ENCODE measurements at places on chromosomes 6 and 20.

DNA sequence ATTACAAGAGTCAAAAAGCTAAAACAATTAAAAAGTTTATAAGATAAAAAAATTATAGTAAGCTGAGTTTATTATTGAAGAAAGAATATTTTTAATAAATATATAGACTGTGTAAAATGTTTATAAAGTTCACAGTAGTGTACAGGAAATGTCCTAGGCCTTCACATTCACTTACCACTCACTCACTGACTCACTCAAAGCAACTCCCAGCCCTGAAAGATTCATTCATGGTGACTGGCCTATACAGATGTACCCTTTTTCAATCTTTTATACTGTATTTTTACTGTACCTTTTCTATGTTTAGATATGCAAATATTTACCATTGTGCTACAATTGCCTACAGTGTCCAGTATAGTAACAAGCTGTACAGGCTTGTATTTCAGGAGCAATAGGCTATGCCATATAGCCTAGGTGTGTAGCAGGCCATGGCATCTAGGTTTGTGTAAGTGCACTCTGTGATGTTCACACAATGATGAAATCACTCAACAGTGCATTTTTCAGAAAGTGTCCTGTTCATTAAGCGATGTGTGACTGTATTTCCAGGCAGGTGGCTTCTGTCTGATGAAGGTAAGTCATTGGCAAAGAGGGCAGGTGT, 130.2 kb downstream of the BTBD3 start:
- no peak for DNase-seq

DNA sequence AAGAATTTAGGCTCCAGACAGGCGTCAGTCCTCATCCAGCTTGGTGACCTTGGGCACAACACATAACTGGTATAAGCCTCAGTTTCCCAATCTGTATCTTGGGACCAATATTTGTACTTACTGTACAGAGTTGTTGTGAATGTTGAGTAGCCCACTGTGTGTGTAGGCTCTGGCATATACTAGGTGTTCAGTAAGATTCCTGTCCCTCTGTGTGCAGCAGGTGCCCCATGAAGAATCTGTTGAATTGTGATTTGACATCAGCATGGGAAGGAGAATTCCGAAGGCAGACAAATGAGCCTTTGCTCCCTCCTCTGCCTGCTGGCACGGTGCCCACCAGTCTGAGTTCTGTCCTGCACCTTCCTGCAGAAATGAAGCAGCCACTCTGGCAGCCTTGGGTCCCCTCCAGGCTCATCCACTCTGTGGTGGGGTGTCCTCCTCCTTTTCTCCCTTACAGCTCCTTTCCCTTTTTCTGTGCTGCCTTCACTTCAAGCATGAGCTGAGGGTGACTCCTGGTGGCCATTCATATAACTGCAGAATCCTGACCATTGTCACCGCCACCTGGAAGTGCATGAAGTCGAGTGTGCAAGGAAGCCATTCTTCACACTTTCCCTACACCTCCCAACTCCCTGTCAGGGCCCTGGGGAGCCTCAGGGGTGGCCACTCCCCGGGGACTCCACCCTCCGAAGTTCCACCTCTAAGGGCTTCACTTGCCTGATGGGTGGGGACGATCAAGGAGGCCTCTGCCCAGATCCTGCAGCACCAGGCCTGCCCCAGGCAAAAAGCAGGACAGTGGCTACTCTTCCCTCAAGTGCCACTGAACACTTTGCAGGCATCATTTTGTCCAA, 48.2 kb downstream of the MRPL14 start:
- DNase-seq = no peak

DNA sequence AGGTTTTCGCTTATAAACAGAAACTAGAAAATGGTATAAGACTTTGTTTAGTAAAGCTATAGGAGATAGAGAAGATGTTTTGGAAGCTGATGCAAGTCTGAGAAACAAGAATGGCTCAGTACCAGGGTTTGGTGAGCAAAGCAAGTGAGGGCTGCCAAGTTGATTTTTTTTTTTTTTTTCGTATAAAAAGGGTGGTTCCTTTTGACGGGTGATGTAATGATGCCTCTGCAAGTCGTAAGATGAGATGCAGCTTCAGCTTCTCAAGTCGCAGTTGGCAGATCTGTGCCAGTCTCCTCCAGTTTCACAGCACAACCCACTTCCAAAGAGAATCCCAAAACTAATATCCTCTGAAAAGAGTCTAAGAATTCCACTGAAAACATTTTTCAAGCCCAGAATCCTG, 252.8 kb upstream of the CDH4 start:
- DNase-seq = no peak

- no peak for DNase-seq
Observed at GRCh38 chr6:6943421-6943820, 164.3 kb upstream of the RREB1 start.

GRCh38 chr6:52518279-52518945, 58.4 kb downstream of the TRAM2 start:
- DNase-seq = no peak

DNA sequence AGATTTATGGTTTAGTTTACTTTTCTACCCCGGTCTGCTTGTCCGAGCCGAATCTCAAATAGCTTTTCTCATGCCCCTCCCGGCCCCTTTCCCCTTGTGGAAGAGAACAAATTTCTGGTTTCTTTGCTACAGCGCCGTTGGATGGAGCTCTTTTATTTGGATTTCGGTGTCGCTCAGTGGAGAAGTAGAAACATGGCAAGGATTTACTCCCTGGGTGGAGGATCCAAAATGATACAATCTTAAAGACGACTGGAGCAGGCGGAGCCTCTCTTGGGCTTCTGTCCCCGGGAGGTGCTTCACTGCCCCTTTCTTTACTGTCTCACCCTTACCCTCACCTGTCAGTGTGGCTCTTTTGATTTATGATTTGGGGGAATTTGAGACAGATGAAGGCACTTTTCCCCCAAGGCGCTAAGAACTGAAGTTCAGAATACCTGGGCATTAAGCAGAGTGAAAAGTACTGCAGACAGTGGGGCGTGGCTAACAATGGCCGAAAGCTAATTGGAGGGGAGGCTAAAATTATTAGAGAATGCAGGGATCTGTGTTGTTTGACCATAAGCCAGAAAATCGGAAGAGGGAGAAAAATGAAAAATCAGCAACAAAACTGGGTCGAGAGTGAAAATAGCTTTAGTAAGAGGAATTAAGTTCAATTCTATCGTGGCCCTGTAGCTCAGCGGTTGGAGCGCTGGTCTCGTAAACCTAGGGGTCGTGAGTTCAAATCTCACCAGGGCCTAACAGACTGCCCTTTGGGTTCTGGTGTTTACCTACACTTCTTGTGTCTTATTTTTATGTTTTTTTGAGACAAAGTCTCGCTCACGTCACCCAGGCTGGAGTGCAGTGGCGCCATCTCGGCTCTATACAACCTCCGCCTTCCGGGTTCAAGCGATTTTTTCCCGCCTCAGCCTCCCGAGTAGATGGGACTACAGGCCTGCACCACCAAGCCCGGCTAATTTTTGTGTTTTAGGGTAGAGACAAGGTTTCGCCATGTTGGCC, 145.1 kb upstream of the ZNF184 start:
- no peak for DNase-seq

DNA sequence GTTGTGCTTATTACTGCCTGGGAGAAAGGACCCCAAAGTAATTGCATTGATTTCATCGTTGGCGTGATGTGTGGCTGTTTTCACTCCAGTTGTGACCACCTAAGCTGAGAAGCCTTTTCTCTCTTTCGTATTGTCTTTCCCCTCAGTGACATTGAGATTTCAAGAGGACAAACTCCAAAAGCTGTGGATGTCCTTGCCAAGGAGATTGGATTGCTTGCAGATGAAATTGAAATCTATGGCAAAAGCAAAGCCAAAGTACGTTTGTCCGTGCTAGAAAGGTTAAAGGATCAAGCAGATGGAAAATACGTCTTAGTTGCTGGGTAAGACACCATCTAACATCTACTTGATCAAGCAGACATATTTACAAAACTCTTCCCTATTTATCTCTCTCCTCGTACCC, 60.5 kb downstream of the MTHFD1L start:
- DNase-seq = no peak

- DNase-seq = no peak
Observed at GRCh38 chr6:170041526-170041925, 249.4 kb downstream of the DLL1 start.

DNA sequence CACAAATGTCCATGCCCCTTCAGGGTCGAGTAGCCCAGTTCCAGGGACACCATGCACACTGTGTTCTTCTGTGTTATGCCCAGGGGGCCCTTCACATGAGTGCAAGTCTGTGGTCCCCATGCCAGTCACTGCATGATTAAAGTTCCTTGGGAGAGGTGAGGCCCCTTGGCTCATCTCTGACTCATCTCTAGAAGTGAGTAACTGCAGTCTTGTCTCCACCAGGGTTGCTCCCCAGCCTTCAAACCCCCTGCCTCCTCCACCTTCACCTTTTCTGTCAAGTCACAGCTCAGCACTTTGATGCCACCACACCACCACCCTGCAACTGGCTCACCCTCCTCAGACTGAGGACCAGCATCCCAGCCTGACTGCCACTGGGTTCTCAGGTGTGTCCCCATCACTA, 161.7 kb downstream of the UNC5CL start:
- DNase-seq = no peak

GRCh38 chr6:80959034-80959433, 793.4 kb downstream of the TENT5A start:
- no peak for DNase-seq

DNA sequence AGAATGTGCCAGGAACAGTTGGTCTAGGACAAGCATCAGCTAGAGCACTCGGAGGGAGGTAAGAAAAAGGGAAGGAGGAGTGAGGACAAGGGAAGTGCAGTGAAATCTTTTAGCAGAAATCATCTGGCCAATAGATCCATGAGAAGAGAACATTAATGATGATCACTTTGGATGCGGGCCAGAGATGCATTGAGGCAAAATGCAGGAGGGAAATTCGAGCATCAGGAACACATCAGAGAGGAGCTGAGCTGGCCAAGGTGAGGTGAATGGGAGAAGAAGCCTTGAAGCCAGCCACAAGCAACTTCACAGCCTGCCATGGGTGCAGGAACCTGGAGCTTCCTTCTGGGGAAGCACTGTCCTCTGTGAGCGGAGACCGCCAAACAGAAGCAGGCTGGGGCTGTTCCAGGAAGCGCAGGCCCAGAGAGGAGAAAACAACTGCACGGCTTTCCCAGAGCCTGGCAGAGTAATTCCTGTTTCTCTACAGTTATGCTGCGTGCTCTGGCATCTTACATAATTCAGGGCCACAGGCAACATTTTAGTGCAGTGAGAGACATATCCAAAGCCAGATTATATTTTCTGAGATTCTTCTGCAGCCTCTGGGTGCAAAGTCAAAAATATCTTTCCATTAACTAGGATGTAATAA, 143.8 kb downstream of the F13A1 start:
- no peak for DNase-seq

- DNase-seq = no peak
Observed at GRCh38 chr20:34538671-34539123, 19.8 kb upstream of the MAP1LC3A start.

GRCh38 chr20:32056708-32057483, 4.9 kb downstream of the HCK start:
- DNase-seq = no peak

- no peak for DNase-seq
Observed at GRCh38 chr6:149860513-149860833, 3.7 kb downstream of the LRP11 start.

GRCh38 chr6:158894193-158894592, 75.0 kb upstream of the EZR start:
- no peak for DNase-seq

DNA sequence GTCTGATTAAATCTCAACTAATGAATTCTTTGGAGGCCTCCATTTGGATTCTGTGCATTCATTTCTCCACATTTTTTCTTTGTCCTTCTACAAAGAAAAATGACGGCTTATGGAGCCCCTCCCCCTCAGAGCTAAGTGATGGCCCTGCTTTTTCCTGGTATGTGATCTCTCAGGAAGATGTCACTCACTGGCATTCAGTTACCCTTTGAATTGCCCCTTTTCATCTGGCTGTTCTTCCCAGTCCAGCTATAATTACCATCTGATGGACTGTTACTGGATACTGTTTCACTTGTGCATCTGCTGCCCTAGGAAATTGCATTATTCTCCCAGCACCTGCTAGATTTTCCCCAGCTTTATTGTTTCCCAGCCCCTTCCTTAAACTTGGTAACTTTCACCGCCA, 151.9 kb downstream of the CFAP61 start:
- peak; percentile 77 for DNase-seq

Measured in NCI-H1092 (cell line).